ENCODE measurements at places on chromosomes 12 and 14. TPM values are rescaled to one million over a fixed set of nuclear protein-coding genes. Genes with fewer than 3 reads are reported as not detected.

GRCh38 chr14:101255765-101256125 lies 305.6 kb upstream of the DIO3 start:
- no peaks in the 10 kb centered on the region for H3K36me3 ChIP-seq
- no peak for DNase-seq
- H3K27ac ChIP-seq = no peak overlapping the region

KRT6C gene
- total RNA-seq = not detected

DNA sequence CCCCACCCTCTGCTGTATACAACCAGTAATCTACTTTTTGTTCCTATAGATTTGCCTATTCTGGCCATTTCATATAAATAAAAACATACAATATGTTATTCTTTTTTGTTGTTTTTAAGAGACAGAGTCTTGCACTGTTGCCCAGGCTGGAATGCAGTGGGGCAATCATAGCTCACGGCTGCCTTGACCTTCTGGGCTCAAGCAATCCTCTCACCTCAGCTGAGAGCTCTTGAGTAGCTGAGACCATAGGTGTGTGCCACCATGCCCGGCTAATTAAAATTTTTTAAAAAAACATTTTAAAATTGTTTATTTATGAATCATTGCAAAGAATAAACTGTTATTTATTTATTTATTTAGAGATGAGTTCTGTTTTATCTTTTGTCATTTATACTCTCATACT lies 11.6 kb downstream of the PTGR2 start:
- H3K27me3 ChIP-seq = no peaks in the 10 kb centered on the region
- H3K4me3 ChIP-seq = no peak overlapping the region
- H3K36me3 ChIP-seq = peaks cover 43% of the 10 kb centered on the region
- no peaks in the 10 kb centered on the region for H3K4me1 ChIP-seq
- no peak for DNase-seq

DNA sequence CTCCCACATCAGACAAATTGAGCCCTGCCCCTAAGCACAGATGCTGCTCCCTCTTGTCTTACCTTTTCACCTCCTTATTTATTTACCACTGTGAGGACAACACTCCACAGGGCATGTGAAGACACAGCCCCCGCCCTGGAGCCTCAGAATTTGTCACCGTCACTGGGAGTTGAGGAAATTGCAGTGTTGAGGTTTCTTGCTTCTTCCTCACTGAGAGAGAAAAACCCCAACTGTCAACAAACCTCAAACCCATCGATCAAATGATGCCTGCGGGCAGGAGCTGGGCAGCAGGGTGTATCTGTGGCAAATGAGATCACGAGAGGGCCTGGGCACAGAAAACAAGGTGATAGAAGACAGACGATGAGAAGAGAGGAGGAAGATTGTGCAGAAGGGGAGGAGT lies 30.5 kb upstream of the PLEKHG3 start:
- no peak overlapping the region for H3K4me3 ChIP-seq
- peaks cover 40% of the 10 kb centered on the region for H3K27me3 ChIP-seq
- no peaks in the 10 kb centered on the region for H3K4me1 ChIP-seq
- no peak overlapping the region for H3K27ac ChIP-seq
- no peak for DNase-seq

GRCh38 chr14:63647696-63648410 lies 6.2 kb upstream of the WDR89 start:
- DNase-seq = no peak
- no peaks in the 10 kb centered on the region for H3K36me3 ChIP-seq
- no peak overlapping the region for H3K27ac ChIP-seq
- no peaks in the 10 kb centered on the region for H3K4me1 ChIP-seq

DNA sequence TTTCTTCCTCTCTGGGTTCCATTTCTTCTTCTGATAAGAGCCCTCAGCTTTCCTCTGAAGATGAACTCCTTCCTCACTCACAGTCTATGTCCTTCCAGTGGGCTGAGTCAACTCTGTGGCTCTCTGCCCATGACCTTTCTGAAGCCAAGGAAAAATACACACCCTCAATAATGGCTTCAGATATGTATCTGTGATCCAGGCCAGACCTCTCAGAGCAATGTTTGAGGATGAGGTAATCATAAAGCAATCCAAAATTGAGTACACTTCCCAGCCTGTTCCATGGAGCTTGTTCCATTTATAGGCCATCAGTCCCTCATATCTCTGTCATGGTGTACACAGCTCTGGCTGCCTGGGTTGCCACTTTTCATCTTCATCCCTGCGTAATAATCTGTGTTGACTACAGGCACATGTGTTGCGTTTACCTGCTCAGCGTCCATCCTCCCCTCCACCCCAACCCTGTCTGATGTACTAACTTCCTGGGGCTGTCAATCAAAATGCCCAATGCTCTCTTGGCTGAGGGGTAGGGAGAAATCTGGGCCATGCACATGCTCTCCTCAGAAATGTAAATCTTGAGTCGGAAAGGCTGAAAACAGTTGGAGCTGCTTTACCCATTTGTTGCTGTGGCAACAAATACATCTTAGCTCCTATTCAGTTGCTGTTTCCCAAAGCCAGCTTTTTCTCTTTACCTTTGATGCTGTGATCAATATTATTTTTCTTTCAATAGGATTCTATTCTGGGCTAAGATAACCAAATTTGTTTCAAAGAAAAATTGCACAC lies 377.8 kb upstream of the TMEM132C start:
- H3K36me3 ChIP-seq = no peaks in the 10 kb centered on the region
- H3K27me3 ChIP-seq = no peaks in the 10 kb centered on the region
- no peaks in the 10 kb centered on the region for H3K4me1 ChIP-seq
- no peak overlapping the region for H3K27ac ChIP-seq

DNA sequence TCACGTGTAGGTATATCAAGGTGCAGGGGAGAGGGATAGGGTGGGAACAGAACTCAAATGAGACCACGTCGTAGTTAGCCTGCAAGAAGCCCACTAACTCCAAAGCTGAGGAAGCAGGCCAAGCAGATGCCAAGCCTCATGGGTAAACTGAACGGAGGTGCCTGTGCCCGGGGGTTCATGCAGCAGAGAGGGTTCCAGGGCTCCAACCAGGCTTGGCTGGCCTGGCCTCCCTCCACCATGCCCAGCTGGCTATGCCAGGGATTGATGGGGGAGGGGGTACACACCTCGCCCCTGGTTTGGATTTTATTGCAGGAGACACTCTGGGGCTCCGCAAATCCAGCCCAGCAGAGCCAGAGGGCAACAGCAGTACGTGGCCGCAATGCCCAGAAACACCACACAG lies 27.3 kb downstream of the PXN start:
- no peak overlapping the region for H3K4me3 ChIP-seq
- no peak for DNase-seq
- H3K4me1 ChIP-seq = peaks cover 51% of the 10 kb centered on the region
- H3K27me3 ChIP-seq = no peaks in the 10 kb centered on the region

DNA sequence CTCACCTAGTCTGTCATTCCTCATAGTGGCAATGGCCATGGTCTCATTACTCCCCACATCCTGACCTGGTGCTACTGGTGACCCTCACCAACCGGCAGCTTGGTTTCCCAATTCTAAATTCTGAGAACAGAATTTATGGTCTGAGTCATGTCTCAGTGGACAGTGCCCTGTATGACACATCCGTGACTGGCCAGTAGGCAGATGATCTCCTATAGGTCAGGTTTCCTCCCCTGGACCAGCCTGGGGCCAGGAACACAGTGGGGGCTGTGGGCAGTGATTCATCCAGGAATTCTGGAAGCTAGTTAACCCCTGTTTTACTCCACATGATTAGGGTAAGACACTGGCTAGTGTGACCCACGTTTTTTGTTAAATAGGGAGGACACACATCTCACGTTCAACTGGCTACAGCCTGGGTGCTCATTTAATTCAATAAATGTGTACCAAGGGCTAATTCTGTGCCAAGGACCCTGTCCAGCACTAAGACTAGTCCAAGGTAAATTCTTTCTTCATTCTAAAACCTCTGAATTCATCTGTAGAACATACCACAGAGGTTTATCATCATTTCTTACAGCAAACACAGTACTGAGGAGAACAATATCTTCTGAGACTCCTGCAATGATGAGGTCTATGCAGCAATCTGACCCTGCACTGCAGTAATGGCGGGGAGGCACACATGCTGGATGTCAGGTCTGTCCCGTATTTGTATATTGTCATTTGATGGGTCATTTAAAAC lies 249.6 kb upstream of the TBX3 start:
- H3K27me3 ChIP-seq = no peaks in the 10 kb centered on the region
- no peaks in the 10 kb centered on the region for H3K4me1 ChIP-seq
- no peak overlapping the region for H3K4me3 ChIP-seq
- no peak overlapping the region for H3K27ac ChIP-seq

PPFIA2 gene
- total RNA-seq = not detected

- no peaks in the 10 kb centered on the region for H3K4me1 ChIP-seq
- no peaks in the 10 kb centered on the region for H3K27me3 ChIP-seq
- no peak overlapping the region for H3K4me3 ChIP-seq
- H3K36me3 ChIP-seq = no peaks in the 10 kb centered on the region
Observed at GRCh38 chr12:78534311-78534710, 330.3 kb upstream of the SYT1 start.

CD69 gene
- 38.3 TPM for total RNA-seq
